ENCODE measurements at places on chromosomes 12 and 14.

DNA sequence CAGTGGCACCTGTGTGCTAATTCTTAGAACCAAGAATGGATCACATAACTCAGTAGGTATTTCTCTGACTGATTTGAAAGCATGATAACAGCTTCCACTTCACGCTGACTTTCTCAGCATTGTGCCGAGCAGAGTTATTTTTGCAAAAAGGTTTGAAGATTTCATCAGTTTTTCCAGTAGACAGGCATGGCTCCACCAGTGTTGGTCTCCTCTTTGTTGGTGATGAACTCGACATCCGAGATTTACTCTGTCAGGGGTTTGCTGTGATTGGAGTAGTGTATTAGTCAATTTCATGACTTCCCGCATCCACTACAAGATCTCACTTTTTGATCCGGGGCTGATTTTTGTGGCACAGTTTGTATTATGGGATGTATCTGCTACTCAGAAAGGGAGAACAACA, 85.3 kb downstream of the PRKCH start:
- DNase-seq, result no peak

DNA sequence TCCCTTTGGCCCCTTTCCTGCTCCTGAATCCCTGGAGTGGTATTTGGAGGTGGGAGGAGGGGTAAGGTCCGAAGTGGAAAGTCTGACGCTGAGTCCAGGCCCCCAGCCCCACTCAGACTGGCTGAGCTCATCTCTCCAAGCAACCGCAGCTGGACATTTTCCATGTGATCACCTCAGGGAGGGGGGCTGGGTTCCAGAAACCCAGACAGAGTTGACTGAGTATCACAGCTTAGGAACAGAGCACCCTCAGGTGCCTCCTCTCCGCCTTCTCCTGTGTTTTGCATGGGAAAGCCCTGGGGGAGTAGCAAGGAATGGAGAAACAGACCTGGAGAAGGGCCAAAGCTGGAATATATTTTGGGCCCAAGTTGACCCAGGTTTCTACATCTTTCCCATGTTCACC, 8.0 kb upstream of the ITGA5 start:
- no peak for DNase-seq

- DNase-seq, result no peak
Measured at GRCh38 chr14:39036760-39037159, 66.3 kb downstream of the SEC23A start.

- no peak for DNase-seq
Measured at GRCh38 chr14:96250485-96250884, 5.5 kb upstream of the BDKRB1 start.

DNA sequence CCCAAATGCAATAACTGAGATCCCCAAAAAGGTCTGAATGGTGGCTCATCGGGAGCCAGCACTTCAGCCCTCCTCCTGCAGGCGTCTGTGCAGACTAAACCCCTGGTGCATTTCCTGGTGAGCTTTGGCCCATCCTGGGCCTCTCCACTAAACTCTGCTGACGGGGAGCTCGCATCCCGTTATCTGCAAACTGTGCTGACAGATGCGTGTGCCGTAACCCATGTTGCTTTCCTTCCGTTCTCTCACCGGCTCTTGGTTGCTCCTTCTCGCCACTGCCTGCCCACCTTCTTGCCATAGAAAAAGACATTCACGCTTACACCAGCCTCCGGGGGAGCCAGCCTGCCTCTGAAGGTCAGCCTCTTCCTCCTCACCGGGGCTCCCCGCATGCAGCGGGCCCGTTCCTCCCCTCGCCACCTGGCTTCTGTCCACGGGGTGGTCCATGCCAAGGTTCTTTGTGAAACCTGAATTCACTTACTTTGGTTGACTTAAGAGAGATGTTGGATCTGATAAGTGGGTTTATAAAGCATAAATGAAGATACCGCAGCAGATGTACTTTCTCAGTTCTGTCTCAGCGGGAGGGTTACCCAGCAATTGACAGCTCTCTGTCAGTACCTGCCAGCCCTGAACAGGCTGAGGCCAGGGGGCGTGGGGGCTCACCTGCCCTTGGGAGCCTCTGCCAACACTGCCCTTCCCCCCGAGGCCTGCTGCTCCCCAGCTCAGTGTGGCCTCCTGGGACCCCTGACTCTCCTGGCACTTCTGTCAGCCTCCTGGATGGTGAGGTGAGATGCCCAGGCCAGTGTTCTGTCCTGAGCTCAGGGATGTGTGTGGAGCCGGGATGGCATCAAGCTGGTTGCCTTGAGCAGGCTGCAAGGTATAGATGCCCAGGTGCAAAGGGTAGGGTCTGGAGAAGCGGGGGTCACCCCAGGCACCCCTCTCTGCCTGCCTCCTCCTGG, 14.2 kb downstream of the ZFYVE21 start:
- DNase-seq, result no peak

Measured in endothelial cell (in vitro differentiated cells).